Brain pericyte (primary cell): ENCODE measurements at places on chromosomes 7 and 10.

DNA sequence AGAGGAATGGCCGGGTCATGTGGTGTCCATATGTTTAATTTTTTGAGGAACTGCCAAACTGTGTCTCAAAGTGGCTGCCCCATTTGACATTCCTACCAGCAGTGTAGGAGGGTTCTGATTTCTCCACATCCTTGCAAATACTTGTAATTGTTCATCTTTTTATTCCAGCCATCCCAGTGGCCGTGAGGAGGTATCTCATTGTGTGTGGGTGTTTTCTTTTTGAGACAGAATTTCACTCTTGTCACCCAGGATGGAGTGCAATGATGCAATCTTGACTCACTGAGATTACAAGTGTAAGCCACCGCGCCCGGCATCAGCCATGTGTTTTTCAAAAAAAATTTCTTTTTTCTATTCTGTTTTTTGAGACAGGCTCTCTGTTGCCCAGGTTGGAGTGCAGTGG is 38.7 kb upstream of the DLG5 start:
- DNase-seq = no peak

- no peak for DNase-seq
These were observed 279.1 kb downstream of the BMPER start for GRCh38 chr7:34184466-34184865.

DNA sequence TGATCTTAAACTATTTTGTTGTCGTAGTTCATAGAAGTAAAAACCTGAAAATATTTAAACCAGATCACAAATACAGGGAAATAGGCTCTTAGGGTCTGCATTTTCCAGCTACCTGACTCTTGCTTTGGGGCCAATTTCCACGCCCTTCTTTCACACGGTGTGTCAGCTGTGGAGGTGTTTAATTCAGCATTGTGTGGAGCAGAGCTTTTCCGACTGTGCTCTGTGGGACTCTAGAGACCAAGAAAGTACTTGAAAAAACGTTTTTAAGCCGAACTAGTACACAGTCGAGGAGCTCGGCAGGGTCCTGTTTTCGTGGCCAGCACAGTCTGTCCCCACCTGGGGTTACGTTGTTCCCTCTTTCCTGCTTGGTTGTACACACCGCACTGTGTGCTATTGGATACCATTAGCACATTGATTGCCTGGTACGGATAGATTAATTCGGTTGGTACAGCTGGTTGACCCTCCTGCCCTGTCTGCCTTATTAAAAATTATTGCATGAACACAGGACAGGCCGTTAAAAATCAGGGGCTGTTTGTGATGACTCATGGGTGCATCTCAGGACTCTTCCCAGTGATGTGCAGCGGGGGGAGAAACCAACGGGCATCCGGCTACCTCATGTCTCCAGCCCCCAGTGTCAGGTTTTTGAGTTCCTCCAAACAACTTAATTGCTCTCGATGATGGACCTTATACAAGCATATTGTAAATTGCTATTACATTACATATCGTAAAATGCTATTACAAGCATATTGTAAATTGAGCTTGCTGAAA is 80.7 kb upstream of the BTBD16 start:
- DNase-seq = no peak

DNA sequence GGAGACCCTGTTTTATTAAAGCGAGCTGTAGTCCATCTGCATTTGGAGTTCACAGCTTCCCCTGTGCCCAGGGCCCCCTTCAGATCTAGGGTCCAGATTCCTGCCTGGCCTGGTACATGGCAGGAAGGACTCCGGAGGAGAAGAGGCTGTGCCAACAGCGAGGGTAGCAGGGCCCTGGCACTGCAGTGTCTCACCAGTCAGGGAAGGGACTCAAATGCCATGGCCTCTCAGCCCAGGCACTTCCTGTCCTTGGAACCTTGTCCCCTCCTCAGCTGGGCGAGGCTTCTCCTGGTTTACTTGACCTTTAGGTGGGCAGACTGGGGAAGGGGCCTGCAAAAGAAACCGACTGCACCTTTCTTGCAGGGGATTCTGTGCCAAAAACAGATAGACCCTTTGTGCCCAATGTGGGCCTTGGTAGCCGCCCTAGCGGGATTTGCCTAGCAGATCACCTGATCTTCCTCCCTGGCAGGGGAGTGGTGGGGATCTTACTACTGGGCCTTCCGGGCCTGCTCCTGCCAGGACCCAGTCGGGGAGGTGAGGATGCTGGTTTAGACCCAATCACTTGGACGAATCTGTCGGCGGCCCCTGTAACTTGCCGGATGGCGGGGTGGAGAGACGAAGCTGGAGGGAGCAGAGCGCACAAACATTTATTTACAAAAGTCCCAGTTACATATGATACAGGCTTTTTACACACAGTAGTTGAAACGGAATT is 161.9 kb downstream of the RNF216 start:
- DNase-seq = no peak

GRCh38 chr10:43707770-43708169 is 59.1 kb upstream of the ZNF32 start:
- no peak for DNase-seq
